ENCODE measurements at places on chromosomes 13 and 19.

DNA sequence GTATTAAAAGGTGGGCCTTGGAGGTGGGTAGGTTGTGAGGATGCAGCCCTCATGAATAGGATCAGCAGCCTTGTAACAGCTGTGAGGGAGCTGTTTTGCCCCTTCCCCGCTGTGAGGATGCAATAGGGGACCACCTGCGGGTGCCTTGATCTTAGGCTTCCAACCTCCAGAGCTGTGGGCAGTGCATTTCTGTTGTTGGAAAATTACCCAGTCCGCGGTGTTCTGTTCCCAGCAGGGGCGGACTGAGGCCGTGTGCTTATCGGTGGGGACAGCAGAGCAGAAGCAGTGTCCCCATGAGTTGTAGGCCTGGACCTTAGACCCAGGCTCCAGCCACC, 54.8 kb upstream of the TEX29 start:
- DNase-seq: no peak

DNA sequence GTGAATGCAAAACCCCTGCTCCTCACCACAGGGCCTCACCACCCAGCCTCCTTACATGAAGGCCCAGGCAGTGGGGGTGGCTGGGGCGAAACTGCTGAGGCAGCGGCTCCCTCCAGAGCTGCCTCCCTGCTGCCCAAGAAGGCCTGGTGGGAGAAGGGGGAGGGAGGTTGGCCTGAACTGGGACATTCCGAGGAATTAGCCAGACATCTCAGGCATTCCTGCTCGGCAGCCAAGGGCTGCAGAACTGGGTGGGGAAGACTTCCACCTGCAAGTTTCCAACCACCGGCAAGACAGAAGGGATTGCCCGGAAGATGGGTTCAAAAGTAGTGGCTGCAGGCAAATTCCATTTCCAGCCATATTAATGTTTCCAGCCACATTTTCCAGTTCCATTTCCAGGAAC, 2.3 kb upstream of the PSPN start:
- no peak for DNase-seq

DNA sequence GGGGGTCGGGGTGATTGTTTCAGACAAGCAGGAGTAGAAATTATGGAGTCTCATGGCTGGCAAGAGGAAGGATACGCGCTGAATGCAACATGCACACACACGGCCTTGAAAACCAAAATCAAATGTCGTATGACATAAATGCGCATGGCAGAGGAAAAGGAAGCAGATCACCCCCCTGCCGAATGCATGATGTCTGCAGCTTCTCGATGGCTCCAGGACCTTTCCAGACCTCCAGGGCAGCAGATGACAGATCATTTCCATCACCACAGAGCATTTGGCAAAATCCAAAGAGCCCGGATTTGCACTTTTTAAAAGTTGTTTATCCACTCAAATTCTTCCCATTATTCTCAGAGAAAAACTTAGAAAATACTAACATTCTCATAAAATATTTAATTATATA, 211.7 kb downstream of the NHLRC3 start:
- DNase-seq: no peak

DNA sequence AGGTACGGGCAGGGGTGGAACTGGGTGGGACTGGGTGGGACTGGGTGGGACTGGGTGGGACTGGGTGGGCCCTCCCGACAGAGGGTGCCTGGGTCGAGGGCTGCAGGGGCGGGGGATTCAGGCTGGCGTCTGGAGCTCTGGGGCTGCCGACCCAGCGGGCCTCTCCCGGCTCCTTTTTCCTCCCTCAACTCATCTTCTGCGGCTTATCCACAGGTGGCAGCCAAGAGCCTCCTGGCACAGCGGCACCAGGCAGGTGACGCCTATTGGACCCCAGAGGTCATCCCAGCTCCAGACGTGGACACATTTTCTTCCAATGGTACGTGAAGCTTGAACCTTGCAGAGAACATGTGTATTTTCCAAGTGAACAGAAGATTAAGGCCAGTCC, 533 bp downstream of the ZNF544 start:
- DNase-seq: no peak

- DNase-seq: no peak
These were observed 3.4 kb downstream of the NAPSA start for GRCh38 chr19:50362030-50362412.

- no peak for DNase-seq
These were observed 8.6 kb upstream of the PEAK3 start for GRCh38 chr19:2290441-2291184.

DNA sequence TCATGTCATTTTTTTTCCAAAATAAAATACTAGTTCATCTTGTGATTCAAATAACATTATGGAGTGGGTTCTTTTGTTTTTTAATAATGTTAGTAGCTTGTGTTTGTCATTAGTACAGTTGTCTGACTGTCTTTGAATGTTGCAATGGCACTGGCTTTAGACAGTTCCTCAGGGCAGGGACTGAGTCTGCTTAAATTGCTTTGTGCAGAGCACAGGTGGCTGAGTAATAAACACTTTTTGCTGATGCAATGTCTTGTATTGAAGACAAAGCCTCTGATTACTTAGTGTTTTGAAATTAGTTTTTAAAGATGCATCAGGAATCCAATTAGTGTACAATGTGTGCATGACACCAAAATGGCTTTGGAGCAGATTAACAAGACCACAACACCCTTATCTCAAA, 88.7 kb upstream of the PCDH9 start:
- no peak for DNase-seq

DNA sequence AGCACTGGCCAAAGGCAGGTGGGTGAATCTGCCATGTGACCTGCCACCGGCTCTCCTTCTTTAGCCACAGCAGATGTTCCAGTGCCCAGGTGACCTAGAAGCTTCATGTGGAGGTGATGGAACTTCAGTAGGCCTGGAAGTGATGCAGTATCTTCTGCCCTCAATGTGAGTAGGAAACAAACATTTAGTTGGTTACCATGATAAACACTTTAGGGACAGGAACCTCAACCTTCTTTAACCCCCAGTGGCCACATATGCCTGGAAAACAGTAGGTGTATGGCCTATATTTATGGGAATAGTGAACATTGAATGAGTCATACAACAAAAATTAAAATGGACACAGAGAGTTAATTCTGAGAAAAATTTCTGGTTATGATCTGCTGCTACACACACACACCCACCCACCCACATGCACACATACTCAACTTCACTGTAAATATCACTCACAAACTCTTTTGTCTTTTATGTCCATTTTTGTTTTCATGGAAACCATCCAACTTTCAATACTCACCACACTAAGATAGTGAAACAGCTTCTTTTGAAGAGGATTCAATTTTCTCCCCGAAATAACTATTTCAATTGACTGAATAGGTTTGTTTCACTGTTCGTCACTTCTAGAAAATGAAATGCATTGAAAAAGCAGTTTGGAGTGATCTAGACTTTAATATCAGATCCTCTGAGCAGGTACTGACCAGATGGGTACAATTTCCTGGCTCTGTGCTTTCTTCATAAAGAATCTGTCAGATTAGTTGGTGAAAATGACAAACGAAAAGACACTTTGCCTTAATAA, 97.3 kb downstream of the STARD13 start:
- no peak for DNase-seq

- DNase-seq: no peak
These were observed 870 bp downstream of the ZNF442 start for GRCh38 chr19:12364391-12365235.

DNA sequence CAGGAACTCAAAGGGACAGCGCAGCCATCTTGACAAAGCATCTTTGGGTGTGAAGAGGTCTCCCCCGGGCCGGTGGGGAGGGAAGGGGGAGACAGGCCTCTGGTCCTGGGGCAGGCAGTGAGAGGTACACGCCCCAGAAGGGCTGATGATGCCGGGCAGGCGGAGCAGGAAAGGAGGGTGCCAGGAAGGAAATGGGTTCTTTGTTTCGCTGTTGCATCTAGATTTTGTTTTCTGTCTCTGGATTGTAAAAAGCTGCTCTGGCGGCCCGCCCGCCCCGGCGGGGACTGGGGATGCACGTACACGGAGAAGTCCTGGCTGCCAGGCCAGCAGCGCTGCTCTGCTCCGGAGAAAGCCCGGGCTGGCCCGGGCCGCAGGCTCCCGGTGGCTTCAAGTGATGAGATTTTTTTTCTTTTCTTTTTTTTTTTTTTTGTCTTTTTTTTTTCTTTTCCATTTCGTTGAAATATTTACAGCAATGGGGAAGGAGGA, 13.2 kb upstream of the ASF1B start:
- DNase-seq: no peak

- DNase-seq: no peak
These were observed 2.5 kb upstream of the NR2F6 start for GRCh38 chr19:17248011-17248776.

- no peak for DNase-seq
These were observed 180.8 kb downstream of the SPRY2 start for GRCh38 chr13:80160110-80160509.

- DNase-seq: no peak
These were observed 13.2 kb downstream of the SPINT2 start for GRCh38 chr19:38277549-38277948.

DNA sequence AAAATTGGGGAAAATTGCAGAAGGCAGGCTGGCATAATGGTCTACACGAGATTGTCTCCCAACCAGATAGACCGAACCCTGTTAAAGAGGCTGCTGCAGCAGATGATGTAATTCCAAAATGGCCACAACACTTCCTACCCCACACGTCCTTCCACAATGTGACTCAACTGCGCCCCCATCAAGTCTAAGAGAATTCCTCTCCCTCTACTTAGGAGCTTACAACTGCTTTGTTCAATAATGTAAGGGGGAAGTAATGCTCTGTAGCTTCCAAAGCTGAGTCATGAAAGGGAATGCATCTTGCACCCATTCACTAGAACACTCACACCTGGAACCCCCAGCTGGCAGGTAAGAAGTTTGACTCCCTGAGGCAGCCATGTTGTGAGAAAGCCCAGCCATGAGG, 117.8 kb upstream of the IRS2 start:
- no peak for DNase-seq

- no peak for DNase-seq
These were observed 609.8 kb upstream of the KLF12 start for GRCh38 chr13:74743992-74744391.

GRCh38 chr19:7701654-7702457, at the start of gene FCER2:
Gene FCER2 (minus strand): TSS chr19:7702131. CDS start chr19:7699760, 2,371 bp downstream.
- no peak for DNase-seq

DNA sequence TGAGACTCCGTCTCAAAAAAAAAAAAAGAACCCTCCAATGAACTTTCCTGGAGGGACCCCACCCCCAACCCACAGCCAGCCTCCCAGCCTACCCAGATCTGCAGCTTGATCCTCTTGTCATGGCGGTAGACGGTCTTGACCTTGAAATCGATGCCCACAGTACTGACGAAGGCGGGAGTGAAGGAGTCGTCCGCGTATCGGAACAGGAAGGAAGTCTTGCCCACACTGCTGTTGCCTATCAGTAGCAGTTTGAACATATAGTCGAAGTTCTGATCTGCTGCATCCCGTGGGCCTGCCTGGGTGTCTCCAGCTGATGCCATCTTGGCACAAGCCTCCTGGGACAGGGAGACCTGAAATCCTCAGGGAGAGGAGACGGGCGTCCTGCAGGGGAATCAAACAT, 2.4 kb downstream of the RAB3D start:
- DNase-seq: no peak

DNA sequence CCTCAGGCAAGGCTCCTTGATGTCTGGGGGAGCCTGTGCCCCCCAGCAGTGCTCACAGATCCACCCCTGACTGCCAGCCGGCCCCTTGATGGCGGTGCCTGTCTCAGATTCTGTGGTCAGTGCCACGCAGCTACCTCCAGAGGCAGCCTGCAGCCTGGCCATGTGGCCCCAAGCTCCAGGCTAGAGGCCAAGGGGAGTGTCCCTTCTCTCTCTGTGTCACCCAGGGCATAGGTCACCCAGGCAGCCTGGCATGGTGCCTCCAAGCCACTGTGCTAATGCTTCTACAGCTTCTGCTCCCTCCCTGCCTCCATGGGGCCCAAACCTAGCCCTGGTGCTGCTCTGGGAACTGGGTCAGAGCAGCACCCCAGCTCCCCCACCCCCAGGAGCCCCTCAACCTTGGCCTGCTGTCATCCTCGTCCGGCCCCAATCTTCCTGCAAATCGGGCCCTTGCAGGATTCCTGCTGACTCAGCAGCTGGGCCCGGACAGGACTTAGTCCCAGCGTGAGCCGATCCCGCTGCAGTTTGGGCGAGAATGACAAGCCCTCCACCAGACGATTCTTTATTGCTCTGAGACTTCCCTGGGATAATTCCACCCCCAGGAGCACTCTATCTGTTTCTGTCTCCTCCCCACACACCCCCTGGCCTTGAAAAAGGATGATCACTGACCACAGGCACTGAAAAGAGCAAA, 2.8 kb upstream of the ARL11 start:
- no peak for DNase-seq

DNA sequence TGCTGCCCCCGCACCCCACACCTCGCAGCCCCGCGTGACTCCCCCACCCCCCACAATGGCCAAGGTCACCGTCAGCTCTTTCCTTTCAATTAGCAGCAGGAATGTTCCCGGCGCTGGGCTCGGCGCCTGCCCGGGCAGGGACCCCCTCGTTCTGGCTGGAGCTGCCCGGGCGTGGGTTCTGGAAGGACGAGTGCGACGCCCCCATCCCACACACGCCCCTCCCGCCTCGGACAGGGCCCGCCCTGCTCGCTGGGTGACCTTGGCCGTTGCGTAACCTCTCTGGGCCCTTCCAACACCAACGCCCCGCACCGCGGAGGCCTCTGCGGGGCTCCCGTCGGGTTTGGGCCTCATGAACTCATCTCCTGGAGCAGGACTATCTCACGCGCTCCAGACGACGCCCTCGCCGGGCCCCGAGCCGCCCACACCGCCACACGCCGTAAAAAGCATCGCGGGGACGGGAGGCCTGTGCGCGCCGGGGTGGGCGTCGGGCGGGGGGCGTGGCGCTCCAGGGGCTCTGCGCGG, 10.3 kb downstream of the PALM start:
- DNase-seq: no peak

GRCh38 chr13:39020853-39021462, 16.9 kb downstream of the PROSER1 start:
- no peak for DNase-seq

DNA sequence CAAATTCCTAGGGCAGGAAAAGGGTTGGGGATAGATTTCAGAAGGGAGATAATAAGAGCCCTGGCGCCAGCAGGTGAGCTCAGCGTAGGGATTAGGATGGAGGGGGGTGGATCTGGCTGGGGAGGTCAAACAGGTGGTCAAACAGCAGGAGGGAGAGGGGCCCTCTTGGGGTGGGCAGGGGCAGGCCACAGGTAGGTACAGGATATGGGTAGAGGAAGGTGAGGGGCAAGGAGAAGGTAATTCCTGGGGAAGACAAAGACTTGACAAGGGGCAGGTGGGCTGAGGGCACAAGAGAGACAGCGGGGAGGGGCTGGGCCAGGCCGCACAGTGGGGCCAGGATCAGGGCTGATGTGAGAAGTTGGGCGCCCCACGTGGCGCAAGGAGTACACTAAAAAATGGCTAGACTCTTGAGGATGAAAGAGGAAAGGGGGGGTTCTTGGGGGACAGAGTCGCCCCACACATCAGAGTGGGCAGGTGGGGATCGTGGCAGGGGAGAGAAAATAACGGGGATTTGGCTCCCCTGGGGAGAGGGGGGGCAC, 713 bp downstream of the KRI1 start:
- DNase-seq: no peak

- DNase-seq: no peak
These were observed 915 bp downstream of the SHC2 start for GRCh38 chr19:459724-460511.

Measured in stimulated activated CD8-positive, alpha-beta memory T cell treated with anti-CD3 and anti-CD28 coated beads, Interleukin-2, amount 100 ng/mL, for 48 hours (primary cell).